ENCODE measurements at places on chromosomes 2 and 18.

DNA sequence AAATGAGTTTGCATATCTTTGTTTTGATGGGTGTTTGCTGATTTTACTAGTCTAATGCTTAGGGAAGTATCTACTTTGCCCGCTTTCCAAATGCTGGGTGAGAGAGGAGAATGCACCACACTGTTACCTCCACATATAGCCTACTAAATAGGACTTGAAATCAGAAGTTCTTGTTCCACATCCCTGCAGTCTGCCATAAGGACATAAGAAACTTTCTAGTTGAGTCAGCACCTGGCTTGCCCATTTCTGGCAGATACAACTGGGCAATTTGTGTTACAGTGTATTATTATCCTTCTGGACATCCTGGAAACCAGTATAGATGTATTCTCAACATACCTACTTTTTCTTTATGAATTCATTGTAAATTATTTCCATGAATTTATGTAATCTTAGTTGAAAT is 29.5 kb downstream of the ANXA4 start:
- no peak for DNase-seq

GRCh38 chr2:17576802-17577201 is 36.3 kb downstream of the VSNL1 start:
- DNase-seq, result no peak

GRCh38 chr2:213046431-213046830 is 105.0 kb downstream of the IKZF2 start:
- no peak for DNase-seq

DNA sequence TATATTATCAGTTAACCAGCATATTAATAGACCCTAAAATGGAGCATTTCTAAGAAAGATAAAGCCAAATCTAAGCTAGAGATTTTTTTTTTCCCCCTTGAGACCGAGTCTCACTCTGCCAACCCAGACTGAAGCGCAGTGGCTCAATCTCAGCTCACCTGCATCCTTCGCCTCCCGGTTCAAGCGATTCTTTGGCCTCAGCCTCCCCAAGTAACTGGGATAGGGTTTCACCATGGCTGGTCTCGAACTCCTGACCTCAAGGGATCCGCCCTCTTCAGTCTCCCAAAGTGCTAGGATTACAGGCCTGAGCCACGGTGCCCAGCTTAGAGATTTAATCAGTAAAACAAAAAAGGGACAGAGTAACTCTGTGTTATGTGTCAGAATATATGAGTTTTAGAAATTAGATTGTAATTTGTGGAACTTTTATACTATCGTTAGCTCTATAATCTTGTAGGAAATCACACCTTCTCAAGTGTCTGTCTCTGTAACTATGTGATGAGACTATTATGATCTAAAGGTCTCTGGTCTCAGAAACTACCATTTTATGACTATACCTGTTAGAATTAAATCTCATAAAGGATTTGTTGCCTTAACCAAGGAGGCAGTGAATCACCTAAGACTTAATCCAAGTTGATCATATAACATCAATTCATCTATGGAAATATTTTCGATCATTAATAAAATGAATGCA is 34.0 kb downstream of the YWHAQ start:
- no peak for DNase-seq

DNA sequence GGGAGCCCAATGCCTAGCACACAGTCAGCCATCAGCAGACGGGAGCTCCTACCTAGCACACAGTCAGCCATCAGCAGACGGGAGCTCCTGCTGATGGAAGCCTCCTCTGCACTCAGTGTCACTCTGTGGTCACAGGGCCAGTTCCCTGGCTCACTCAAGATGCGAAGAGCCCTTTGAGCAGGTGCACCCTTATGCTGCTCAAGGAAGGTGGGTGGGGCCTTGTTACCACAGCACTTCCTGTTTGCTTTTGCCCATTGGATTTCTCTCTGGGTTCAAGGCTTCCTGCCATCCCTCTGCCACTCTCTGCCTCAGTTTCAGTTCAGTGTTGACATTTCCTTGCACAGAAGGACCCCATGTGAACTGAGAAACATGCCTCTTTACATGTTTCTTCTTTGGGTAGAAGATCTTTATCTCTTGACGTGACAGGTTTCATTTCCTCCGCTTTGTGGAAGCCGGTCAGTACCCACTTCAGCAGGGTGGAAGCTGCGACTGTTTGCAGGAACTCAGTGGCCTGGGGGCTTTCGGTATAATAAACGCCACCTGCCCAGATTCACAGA is 11.6 kb downstream of the TRIB2 start:
- no peak for DNase-seq

DNA sequence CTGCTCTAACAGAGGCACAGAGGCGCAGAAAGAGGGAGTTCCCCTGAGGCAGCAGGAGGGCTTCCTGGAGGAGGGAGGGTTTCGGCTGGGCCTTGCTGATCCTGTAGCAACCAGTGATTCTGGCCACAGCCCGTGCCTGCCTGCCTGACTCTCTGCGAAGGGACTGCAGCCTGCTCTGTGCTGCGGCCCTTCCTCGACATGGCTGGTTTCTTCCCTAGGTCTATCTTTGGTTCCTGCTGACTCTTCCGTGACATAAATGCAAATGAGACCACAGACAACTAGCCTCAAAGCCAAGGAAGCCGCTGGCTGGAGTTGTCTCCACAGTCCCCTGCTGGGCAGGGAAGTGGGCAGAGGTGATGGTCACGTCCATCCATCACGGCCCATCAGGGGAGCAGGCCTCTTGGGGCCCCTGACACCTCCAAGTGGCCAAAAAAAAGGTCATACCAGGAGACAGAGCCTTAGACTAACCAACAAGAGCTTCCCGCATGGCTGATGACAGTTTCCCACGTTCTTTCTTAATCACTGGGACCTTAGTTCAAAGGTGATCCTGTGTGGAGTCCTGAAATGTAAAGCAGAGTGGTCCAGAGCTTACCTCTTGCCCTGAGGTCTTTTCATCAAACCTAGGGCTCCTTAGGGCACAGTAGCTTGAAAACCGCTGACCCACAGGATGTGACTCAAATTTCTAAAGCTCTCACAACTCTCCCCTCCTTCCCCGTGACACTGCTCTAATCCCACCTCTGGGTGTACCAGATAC is 55.3 kb downstream of the HS1BP3 start:
- DNase-seq, result no peak

DNA sequence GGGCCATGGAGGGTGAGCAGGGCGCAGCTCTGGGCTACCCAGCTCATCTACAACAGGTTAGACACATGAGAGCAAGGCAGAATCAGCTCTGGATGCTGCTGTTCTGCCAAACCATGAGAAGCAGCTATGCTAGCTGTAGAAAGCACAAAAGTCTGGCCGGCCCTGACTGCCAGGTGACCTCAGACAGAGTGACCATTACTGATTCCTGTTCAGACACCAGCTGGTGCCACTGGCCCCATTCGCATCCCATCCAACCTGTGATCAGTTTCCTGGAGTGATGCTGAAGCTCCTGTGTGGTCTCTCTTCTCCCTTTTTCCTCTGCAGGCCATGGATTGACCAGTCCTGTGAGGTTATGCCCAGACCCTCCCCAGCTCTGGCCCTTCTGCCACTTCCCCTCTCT is 14.3 kb downstream of the RBMS1 start:
- DNase-seq, result no peak

- DNase-seq, result no peak
These were observed 258.5 kb downstream of the ASXL3 start for GRCh38 chr18:33836564-33836963.

DNA sequence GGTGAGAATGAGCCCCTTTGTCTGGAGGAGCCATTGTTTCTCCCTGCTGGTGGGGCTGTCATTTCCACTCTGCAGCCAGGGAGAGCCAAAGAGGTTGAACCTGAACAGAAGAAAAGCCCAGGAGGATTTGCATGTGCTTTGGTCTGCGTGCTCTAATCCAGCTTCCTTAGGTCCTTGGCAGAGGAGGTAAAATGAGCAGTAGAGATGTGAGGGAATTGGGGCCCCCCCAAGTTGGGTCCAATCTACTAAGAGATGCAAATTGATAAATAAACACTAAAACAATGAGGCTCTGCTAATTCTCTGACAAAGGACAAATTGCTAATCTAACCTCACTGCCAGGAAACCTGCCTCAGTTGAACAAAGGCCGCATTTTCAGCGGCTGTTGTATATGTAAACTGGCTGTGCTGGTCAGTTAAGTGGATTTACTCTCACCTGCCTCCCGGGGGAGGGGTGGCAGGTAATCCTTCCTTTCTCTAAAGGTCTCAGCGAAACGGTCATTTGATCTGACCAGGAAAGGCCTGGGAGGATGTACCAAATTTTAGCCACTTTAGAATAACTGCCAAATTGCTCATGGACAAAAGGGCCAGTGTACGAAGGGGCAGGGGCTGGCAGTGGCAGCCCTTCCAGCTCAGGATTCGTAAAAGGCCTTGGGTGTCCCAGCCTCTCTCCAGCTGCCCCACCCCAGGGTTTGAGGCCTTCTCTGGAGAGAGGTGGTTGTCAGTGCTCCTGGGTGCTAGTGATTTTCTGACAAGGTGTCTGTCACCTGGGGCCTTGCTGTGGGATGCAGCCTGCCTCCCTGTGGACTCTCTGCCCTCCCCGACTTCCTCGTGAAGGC is 193.6 kb downstream of the MIB1 start:
- DNase-seq, result no peak

DNA sequence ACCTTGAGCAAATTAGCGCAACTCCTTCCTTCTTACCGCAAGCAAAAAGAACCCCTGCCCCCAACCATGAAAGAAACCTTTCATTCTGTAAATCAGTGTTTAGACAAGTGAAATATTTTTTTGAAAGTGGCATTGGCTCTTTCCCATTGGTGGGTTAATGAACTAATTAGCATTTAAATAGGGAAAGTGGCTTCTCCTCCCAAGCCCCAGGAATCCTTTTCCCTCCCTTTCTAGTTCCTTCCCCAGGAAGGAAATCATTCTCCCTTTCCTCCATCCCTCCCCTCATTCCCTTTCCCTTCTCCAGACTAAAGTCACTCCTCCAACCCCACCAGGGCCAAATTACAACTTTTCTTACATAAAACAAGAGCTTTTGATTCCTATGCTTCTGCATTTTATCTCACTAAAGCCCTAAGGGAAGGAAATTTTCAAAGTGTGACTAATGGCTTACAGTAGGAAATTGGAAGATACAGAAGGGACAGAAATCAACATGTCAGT is 22.9 kb upstream of the TYMS start:
- no peak for DNase-seq

DNA sequence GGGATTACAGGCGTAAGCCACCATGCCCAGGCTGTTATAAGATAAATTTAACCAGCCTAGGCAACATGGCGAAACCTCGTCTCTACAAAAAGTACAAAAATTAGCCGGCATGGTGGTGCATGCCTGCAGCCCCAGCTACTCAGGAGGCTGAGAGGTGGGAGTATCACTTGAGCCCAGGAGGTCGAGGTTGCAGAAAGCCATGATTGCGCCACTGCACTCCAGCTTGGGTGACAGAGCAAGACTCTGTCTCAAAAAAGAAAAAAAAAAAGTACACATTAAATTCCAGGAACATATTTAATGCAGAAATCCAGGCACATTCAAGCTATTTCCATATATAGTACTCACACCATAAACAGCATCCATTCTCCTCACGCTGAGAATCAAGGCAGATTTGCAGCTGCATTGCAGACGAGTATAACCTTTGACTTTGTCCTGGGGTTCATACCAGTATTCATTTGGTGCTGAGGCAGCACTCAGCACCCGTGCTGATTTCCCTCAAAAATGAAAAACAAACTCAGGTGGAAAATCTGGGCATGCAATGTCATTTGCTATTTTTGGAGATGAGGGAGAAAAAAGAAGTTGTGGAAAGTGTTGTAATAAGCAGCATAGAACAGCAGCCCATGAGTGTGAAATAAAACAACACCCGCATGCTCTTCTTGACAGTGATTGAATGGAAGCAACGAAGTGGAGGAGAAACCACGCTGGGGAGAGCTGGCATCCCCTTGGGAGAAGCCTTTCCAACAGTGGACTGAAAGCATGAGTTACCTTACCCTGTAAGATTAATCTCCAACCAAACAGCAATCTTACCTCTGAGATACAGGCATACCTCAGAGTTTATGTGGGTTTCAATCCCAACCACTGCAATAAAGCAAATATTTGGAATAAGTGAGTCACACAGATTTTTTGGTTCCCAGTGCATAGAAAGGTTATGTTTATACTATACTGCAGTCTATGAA is 46.8 kb upstream of the ANXA4 start:
- DNase-seq, result no peak

- DNase-seq, result no peak
These were observed 18.1 kb upstream of the SPP2 start for GRCh38 chr2:234032279-234032856.

DNA sequence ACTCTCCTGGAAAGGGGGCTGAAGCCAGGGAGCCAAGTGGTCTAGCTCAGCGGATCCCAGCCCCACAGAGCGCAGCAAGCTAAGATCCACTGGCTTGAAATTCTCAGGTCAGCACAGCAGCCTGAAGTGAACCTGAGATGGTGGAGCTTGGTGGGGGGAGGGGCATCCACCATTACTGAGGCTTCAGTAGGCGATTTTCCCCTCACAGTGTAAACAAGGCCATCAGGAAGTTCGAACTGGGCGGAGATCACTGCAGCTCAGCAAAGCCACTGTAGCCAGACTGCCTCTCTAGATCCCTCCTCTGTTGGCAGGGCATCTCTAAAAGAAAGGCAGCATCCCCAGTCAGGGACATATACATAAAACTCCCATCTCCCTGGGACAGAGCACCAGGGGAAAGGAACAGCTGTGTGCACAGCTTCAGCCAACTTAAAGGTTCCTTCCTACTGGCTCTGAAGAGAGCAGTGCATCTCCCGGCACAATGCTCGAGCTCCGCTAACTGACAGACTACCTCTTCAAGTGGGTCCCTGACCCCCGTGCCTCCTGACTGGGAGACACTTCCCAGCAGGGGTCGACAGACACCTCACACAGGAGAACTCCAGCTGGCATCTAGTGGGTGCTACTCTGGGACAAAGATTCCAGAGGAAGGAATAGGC is 282.3 kb upstream of the EPC2 start:
- no peak for DNase-seq

- no peak for DNase-seq
These were observed 2.1 kb upstream of the PCBP1 start for GRCh38 chr2:70084973-70085710.

- DNase-seq, result no peak
These were observed 229.2 kb upstream of the RGPD4 start for GRCh38 chr2:107597507-107597906.

GRCh38 chr18:62490967-62491695 is 31.7 kb upstream of the ZCCHC2 start:
- no peak for DNase-seq

- DNase-seq, result no peak
These were observed 51.5 kb upstream of the DCC start for GRCh38 chr18:52288403-52289004.

GRCh38 chr18:25279556-25279955 is 72.4 kb downstream of the ZNF521 start:
- DNase-seq, result no peak

DNA sequence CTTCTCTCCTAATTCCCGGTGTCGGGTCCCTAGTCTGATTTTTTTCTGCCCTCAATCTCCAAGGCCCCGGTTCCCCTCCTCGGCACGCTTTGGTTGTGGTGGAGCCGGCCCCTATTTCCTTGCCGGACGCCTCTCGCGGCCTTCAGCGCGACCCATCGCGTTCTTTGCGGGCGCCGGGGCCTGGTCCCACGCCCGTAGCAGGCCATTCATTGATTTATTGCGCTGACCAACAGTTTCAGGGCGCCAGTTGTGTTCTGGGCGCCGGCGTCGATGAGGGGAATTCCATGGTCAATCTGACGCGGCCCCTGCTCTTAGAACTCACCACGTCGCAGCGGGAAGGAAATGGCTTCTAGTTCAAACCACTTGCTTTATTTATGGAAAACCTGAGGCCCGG is 396 bp downstream of the CNOT9 start:
- DNase-seq, result no peak

- DNase-seq, result no peak
These were observed 162.2 kb upstream of the BOD1L2 start for GRCh38 chr18:56984731-56985130.

- no peak for DNase-seq
These were observed 8.9 kb downstream of the C1QL2 start for GRCh38 chr2:119149611-119150010.

GRCh38 chr2:11754700-11755015 is 8.2 kb downstream of the LPIN1 start:
- DNase-seq, result no peak

Data from anterior cingulate cortex (tissue), 58 donors.